ENCODE measurements at places on chromosomes 2 and 18.

GRCh38 chr2:119489232-119489952, 34.9 kb downstream of the SCTR start:
- DNase-seq, result no peak

DNA sequence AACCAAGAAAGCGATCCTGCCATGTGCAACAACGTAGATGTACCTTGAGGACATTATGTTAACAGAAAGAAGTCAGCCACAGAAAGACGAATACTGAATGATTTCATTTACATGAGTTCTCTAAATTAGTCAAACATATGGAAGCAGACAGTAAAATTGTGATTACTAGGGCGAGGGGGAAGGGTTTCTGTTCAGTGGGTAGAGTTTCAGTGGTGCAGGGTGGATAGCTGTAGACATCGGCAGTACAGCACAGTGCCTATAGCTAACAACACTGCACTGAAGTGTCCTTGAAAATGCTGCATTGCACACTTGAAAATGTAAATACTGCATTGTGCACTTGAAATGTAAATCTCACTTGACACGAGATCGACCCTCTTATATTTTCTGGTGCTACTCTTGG, 275.3 kb downstream of the GALR1 start:
- DNase-seq, result no peak

DNA sequence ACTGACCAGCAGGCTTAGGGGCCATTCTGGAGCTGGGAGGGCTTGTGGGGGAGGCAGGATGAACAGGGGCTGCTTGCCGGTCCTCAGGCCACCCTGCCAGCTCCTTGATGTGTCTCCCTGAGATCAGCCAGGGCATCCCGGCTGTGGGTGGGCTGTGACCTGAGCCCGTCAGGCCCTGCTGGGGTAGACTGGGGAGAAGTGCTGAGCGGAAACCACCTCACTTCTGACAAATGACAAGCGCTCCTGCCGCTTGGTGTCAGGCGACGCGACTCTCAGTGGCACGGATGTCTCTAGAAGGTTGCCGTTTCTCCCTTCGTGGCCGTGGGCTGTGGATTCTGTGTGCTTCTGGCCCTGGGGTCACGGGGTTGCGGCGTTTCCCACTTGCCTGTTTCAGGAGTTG, 45.7 kb downstream of the NFATC1 start:
- DNase-seq, result no peak

- DNase-seq, result no peak
These were observed 67.0 kb downstream of the FEZ2 start for GRCh38 chr2:36530983-36531354.

GRCh38 chr2:105755895-105756294, 11.2 kb downstream of the NCK2 start:
- DNase-seq, result no peak

- no peak for DNase-seq
These were observed 2.9 kb downstream of the ALKAL2 start for GRCh38 chr2:284896-285492.

DNA sequence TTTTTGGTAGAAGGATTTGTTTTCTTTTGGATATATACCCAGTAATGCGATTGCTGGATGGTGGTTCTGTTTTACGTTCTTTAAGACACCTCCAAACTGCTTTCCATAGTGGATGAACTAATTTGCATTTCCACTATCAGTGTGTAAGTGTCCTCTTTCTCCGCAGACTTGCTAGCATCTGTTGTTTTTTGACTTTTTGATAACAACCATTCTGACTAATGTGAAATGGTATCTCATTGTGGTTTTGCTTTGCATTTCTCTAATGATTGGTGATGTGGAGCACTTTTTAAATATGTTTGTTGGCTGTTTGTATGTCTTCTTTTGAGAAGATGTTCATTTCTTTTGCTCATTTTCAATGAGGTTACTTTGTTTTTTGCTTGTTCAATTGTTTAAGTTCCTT, 260.9 kb upstream of the CWC22 start:
- no peak for DNase-seq

GRCh38 chr2:152396051-152396511, 61.1 kb downstream of the FMNL2 start:
- DNase-seq, result no peak

- DNase-seq, result no peak
These were observed 44.3 kb downstream of the SPRED2 start for GRCh38 chr2:65388051-65388531.

- DNase-seq, result no peak
These were observed 248.8 kb downstream of the ACKR3 start for GRCh38 chr2:236818281-236819045.

DNA sequence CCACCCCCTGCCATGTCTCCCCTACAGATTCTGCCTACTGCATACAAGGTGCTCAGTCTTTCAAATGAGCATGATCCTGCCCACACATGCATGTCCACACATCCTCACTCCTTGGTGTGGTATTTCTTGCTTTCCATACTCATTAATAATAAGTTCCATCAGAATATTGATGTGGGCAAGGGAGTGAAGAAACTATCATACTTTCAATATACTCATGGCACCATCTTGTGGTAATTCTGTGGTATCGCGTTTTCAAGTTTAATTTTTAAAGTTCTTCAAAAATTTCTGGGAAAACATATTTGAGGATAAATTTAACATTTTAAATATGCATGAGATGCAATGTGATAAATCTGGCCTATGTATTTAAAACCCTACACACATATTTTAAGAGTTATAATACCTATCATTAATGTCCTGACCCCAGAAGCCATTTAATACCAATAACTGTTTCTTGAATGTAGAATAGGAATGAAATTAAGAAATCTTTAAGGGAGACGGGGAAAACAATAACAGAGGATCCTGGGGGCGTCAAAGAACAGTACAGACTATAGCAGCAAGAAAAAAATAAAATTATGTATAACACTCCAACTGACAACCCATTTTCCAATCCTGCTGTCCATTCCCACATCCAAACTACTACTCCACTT, 110.1 kb downstream of the ZNF385B start:
- DNase-seq, result no peak

DNA sequence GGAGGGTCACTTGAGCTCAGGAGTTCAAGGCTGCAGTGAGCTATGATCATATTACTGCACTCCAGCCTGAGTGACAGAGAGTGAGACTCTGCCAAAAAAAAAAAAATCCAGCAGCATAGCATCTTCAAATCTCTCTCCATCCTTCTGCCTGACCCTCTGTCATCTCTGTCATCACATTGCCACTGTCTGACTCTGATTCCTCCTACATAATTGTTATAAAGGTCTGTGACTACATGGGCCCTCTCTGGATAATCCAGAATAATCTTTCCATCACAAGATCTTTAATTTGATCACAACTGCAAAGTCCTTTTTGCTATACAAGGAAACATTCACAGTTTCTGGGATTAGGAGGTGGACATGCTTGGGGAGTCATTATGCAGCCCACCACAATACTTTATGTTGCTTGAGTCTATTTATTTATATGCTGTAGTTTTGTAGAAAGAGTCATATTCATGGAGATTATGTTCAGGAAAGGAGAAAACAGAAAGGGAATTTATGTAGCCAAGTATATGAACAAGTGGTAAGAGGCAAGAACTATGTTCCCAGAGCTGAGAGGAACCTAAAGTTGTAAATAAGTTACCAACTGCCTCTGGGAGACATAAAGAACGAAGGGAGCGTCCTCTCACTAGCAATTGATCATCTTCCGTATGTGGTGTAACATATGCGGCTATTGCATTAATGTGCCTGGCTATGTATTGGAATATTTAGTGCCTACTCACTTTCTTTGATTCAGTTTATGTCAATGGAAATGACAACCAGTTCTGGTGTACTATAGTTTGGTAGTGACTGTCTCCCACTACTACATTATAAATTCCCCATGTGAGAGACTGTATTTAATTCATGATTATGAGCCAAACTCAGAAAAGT, 21.5 kb downstream of the RND3 start:
- no peak for DNase-seq

GRCh38 chr2:205510345-205510744, 172.0 kb upstream of the NRP2 start:
- no peak for DNase-seq

DNA sequence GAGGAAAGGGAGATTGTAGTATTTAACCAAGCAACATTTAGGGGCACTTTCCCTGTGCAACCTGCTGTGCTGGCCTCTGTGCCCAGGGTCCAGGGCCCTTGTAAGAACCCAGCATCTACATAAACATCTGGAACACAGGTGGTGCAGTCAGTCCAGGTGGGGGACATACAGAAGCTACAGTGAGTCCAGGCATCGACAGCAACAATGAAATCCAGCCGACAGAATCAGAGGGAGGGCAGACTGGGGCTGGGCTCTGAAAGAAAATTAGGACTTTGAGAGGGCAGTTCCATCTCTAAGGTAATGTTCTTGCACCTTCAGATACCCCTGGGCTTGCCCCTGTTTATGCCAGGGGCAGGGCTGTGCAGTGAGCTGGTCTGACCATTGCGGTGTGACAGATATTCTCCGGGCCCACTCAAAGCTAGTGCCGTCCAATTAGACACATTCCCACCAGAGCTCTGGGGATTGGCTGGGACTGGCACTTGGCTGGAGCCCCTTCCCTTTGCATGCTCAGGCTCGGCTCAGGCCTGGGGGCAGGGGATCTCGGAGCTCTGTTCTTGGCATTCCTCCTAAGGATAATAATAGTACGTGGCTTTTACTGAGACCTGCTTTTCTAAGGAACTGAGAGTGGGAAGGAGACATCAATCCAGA, 5.4 kb downstream of the LBH start:
- DNase-seq, result no peak

- no peak for DNase-seq
These were observed 85.5 kb downstream of the EPC2 start for GRCh38 chr2:148730085-148730484.

DNA sequence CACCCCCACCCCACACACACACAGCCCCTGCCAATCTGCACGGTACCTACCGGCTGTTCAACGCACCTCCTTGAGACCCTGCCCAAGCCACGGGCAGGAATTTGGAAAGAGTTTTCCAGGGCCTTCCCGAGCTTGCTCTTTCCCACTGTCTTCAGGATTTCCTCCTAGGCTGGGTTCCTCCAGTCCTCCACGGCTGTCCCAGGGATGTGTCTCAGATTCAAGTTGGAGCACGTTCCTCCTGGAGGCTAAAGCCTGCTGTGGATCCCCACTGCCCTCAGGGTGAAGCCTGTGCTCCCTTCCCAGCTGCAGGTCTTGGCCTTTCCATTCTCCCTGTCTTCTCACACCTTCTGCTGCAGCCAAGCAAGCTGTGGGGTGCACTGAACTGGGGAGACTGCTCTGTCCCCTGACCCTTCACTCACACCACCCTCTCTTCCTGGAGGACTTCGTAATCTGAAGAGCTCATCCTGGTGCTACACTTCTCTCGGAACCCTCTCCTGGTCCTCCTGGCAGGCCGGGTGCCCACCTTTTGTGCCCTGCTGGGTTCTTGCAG, 54.9 kb upstream of the HS6ST1 start:
- DNase-seq, result no peak

DNA sequence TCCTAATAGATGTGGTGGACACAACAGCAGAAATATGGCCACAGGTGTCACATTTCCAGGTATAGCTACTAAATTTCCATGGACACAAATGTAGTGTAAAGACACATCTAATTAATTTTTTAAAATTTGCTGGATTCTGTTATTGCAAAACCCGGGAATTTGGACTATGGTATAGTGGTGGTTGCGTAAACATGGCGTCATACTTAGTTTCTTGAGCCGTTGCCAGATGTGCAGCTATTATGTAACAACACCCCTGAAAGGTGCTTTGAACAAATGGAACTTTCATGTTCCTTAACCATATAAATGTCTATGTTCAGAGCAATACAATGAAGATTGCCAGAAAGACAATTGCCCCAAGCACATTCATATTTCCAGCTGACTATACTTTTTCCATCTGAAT, 85.9 kb downstream of the HRH4 start:
- DNase-seq, result no peak

DNA sequence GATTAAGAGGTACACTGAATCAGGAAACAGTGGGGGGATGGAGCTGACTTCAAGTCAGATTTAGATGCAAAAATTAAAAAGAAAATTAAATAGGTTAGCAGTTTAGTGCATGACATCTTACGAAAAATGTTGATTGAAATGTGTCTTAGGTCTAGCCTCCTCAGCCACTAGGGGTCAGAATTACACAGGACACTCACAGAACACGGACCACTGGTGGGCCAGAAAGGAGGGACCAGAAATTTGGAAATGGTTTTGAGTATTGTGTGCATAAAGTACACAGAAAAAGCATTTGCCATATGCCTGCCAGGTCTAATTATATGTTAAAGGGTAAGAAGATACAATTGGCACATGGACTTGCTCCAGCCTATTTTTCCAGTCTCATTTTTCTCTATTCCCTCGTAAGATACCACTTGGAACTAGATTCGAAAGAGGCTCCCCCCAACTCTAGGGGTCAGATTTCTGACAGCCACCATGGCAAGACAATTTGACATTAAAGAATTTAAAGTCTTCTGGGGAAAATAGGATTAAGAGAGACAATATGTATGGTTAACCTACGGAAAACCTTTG, 550.2 kb upstream of the SETBP1 start:
- peak; percentile 0 for DNase-seq

DNA sequence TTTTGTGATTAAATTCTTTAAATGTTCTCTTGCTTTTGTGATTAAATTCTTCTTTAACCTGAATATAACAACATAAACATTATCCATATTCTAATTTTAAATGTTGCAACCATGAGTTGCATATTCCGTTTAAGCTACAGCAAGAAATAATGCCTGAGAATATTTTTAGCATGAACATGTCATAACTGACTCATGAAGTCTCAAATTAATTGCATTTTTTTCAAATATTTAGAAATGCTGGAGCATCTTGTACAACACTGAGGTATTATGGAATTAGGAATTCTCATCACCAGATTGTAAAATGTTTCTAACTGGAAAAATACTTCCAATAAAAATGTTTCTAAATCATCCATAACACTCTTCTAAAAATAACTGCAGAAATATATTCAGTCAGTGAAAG, 14.7 kb downstream of the ROCK2 start:
- DNase-seq, result no peak

- no peak for DNase-seq
These were observed 5.2 kb downstream of the SKOR2 start for GRCh38 chr18:47246027-47246971.

GRCh38 chr2:217360111-217360510, 500.2 kb upstream of the TNP1 start:
- DNase-seq, result no peak

DNA sequence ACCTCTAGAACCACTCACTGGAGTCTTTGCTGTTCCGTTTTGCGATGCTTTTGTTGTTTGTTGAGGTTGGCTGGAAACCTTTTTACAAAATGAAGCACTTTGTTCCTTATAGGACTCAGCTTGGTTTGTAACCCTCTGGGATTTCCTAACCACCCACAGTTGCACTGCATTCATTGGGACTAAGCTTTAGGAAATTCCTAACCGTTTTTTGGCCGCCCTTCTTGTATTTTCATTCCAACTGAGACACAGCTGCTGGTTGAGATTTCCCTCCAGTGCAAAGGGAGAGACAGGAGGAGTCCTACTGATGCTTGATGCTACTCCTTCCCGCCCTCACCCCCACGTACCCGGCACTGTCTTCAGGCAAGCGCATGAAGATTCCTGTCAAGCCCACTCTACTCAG, 6.1 kb upstream of the DIPK1C start:
- DNase-seq, result no peak

Data from nucleus accumbens (tissue), 56 donors.